ENCODE measurements at places on chromosomes 13 and 19. TPM values are rescaled to one million over a fixed set of nuclear protein-coding genes. Genes with fewer than 3 reads are reported as not detected.

B3GNT3 gene
- total RNA-seq = 1.7 TPM

COMP gene
- total RNA-seq = not detected

C13orf46 gene
- total RNA-seq = not detected

GRCh38 chr13:113451951-113452421 lies 1.3 kb downstream of the ADPRHL1 start:
- no peak for DNase-seq

EMC10 gene
- total RNA-seq = 146 TPM

Measured in H7 (cell line).